Renal pelvis (tissue), 12 donors: ENCODE measurements at places on chromosomes 6 and 20.

GRCh38 chr6:111230351-111231089, 143.2 kb downstream of the SLC16A10 start:
- DNase-seq = no peak

DNA sequence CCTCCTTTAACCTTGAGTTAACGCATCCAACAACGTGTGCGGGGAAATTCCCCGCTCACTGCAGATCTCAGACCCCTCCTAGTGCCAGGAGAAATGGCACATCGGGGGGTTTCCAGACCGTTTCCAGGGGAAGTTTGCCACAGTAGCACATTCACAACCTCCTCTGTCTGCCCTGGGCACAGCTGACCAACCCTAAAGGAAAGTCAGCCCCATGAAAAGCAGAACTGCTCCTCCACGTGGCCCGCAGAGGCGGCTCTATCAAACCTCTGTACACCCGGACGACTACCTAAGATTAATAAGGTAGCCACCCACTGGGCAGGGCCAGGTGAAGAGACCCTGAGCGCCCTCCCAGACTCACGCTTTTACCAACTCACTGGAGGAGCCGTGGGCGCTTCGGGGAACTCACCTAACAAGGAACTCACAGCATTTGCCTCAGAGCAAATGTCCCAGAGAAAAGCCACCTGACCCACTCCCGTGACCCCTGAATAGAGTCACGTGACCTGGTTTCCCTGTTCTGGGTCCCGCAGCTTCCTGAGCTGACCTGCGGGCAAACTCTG, 93.1 kb downstream of the PRND start:
- DNase-seq = no peak

DNA sequence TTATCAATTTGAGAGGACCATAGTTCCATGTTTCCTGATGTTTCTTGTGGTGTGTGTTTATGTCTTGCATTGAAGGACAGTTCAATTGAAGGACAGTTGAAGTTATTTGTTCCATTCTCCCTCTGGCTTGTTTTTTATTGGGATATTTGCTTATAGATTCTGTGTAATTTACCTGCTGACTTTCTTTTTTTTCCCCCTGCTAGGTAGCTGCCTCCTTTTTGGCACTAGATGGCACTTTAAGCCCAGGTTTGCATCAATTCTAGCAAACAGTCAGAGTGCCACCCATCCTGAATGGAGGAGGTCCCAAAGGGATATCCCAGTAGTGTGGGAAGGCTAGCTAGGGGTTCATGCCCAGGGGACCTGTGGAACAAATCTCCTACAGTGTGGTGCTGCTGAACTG, 78.1 kb downstream of the CFAP61 start:
- no peak for DNase-seq

GRCh38 chr6:143620447-143620846, 57.3 kb upstream of the PHACTR2 start:
- no peak for DNase-seq
